ENCODE measurements at places on chromosomes 5 and 9.

- no peak for DNase-seq
These were observed 279.1 kb downstream of the MCTP1 start for GRCh38 chr5:95005811-95006210.

- DNase-seq: no peak
These were observed 1.8 kb downstream of the MRPL36 start for GRCh38 chr5:1797855-1798254.

GRCh38 chr5:2912741-2913140, 161.3 kb upstream of the IRX2 start:
- no peak for DNase-seq

- no peak for DNase-seq
These were observed 75.1 kb upstream of the RANBP6 start for GRCh38 chr9:6090277-6091210.

DNA sequence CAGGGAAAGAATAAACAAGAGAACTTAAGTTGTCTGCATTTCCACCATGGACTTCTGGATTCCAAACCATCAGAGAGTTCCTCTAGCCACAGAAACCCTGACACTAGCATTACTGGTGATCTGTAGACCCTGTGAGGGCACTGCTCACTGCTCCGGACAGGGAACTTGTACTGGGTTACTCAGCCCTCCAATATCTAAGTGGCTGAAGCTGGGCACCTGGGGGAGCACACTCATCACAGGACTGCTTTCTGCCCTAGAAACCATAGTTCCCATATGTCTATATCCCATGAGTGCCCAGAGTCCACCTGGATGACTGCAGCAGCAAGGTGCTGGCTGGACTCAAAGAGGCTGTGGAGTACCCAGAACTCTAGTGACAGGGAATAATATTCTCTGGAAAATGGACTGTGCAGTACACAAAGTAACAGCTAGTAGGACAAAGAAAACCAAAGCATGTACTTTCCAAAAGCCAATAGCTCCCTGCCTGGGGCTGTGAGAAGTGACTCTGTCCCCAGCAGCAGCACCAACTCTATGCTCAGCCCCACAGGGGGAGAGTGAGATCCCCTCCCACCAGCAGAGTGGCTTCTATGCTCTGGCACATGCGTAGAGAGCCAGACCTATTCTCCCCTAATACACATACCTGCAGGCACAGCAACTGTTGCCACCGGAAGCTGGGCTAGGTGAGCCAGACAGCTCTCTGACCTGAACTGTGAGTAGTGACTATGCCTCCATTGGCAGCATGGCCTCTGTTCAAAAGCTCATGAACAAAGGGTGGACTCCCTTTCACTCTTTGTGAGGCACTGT, 472.9 kb upstream of the FTMT start:
- no peak for DNase-seq

- DNase-seq: no peak
These were observed 129.1 kb upstream of the SPRY4 start for GRCh38 chr5:142453932-142454331.

GRCh38 chr5:179284751-179285631, 60.3 kb downstream of the ADAMTS2 start:
- no peak for DNase-seq

GRCh38 chr5:96742538-96742937, 65.2 kb downstream of the ERAP1 start:
- no peak for DNase-seq

DNA sequence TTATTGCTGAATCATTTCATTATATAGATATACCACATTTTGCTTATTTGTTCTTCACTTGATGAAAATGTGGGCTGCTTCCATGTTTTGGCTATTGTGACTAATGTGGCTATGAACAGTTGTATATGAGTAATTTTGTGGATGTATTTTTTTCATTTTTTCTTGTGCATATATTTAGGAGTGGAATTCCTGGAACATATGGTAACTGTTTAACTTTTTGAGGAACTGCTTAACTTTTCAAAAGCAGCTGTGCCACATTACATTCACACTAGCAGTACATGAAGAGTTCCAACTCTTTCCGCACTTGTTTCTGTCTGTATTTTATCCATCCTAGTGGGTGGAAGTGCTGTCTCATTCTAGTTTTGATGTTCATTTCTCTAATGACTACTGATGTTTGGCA, 67.8 kb downstream of the JAK2 start:
- DNase-seq: no peak

DNA sequence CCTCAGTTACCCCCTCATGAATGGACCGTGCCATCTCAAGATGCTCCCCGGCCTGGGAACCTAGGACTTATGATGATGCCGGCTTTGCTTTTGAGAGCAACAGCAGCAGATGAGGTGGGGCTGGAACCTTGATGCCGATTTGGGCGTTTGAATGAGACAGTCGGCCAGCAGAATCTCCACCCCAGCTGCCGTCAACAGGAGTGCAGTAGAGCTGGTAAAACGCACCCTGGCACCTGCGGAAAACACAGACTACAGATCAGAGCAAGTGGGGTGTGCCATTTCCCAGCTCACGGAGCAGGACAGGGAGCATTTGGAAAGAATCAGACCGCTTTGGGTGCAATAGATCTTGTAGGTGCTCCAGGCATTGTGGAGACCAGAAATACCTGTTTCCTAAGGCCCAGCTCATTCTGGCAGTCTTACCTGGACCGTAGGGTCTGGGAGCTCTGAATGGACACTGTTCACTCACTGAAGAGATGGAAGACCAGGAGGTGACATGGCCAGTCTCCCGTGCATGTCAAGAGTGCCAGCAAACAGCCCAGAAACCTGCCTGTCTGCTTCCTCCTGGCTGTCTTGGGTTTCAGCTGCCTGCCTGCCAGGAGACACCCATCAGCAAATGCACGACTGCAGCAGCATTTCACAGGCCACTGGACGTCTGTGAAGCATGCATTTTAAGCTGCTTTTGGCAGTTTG, 317.7 kb upstream of the IRX4 start:
- DNase-seq: no peak

GRCh38 chr5:111859533-111860270, 102.7 kb upstream of the NREP start:
- DNase-seq: no peak

GRCh38 chr5:111235635-111236034, 11.5 kb downstream of the CAMK4 start:
- DNase-seq: no peak

DNA sequence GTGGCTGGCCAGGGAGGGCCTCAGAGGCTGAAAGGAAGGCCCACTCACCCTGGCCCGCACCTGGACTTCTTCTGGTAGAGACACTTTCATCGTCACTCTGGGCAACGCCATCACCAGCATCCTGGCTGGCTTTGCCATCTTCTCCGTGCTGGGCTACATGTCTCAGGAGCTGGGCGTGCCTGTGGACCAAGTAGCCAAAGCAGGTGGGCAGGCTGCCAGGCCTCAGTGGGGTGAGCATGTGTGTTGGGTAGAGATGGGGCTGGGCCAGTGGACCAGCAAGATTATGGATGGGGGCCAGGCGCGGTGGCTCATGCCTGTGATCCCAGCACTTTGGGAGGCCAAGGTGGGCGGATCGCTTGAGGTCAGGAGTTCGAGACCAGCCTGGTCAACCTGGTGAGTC, 12.6 kb downstream of the SLC6A7 start:
- no peak for DNase-seq

DNA sequence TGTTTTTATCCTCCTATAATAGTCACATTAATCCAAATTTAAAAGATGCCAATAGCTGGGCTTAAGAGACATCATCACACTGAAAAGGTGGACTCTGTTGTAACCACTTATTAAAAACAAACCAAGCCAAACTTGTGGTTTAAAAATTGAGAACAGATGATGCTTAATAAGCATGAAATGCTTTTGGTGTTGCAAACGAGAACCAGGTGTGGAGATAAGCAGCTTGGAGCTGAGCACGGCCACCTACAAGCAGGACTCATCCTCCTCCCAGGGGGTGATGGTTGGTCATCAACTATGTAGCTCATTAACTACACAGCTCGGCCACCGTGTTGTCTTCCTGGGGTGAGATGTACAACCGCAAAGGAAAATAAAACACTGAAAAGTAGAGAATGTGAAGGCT, 154.4 kb downstream of the NPR3 start:
- DNase-seq: no peak

DNA sequence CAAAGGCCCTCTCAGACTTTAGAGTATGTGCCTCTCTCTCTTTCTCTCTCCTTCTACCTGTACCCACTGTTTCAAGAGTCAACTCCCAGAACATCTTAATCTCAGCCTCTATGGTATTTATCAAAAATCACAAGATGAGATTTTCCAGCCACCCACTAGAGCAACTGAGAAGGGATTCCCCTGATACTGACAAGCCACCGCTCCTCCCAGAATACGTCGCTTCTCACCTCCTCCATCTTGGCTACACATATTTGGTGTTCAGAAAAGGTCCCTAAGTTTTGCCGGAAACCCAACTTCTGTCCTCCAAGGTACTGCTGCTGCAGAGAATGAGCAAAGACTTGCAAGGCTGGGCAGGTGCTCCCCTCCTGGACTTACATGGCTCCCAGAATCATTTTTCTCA, 6.1 kb downstream of the GARIN3 start:
- no peak for DNase-seq

DNA sequence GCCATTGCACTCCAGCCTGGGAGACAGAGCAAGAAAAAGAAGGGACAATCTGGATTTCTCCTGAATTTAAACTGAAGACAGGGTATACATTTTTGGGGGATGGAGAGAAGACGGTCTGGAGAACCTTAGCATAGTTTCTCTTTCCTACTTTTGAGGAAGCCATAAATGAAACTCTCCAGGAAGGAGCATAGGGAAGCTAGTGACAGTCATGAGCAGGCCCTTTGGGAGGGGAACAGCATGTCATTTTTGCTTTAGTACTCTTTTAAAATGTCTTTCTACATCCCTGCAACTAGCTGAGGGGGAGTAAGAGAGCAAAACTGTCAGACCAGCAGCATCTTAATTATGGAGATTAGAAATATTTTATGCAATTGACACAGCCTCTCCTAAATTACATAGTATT, 8.2 kb upstream of the SLC44A1 start:
- DNase-seq: no peak

- no peak for DNase-seq
These were observed 6.0 kb downstream of the CDX1 start for GRCh38 chr5:150172556-150172955.

DNA sequence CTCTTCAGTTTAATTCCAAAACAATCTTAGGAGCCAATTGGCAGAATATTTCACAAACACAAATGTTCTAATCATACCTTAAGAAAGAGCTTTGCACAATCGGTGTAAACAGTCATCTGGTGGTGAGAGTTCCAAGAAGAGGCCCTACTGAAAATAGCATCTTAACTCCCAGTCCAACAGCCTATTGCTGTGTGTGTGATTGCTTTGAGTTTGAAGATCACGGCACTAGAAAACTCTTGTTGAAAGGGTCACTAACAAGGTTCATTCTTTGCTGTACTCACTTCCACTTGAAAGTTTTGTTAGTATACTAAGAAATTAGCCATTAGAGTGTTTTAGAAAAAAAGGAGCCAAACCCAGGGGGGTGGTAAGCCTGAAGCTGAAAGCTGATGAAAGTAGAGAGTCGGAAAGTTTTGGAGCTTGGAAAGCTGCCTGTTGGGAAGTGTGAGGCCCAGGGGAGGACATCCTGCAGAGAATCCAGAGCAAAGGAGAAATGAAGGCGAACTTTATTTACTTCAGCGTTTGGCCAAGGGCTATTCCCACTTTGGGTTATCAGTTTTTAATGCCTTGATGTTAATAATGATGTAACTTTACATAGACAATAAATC, 180.3 kb upstream of the GHR start:
- no peak for DNase-seq

GRCh38 chr9:127022913-127023660, 99.3 kb downstream of the ANGPTL2 start:
- DNase-seq: no peak

DNA sequence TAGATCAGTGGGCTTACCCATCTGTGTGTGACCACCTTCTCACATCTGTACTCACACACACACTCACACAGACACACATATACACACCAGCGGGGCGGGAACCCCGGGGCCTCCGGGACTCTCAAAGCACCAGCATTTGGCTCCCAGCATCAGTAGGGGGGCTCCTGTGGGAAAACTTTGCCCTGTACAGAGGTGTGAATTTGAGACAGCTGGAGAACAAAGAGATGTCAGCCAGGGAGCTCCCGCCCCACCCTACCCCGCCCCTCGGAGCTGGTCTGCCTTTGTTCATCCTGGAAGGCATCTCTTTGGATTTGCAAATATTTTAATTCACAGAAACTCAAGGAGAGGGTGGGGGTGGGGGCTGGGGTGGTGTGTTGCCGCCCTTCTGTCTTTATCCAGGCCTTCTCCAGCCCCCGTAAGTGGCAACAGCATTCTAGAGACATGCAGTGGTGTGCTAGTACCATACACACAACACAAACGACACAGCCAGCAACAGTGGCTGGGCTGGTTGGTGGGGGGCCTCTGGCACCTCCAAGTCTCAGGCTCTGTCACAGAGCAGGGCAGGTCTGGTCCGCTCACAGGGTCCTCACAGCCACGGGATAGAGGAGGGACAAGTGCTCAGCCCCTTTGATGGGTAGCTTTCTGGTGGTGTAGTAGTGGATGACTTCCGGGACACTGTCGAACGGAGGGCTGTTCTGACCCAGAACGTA, 15.5 kb upstream of the SLC25A51 start:
- no peak for DNase-seq

DNA sequence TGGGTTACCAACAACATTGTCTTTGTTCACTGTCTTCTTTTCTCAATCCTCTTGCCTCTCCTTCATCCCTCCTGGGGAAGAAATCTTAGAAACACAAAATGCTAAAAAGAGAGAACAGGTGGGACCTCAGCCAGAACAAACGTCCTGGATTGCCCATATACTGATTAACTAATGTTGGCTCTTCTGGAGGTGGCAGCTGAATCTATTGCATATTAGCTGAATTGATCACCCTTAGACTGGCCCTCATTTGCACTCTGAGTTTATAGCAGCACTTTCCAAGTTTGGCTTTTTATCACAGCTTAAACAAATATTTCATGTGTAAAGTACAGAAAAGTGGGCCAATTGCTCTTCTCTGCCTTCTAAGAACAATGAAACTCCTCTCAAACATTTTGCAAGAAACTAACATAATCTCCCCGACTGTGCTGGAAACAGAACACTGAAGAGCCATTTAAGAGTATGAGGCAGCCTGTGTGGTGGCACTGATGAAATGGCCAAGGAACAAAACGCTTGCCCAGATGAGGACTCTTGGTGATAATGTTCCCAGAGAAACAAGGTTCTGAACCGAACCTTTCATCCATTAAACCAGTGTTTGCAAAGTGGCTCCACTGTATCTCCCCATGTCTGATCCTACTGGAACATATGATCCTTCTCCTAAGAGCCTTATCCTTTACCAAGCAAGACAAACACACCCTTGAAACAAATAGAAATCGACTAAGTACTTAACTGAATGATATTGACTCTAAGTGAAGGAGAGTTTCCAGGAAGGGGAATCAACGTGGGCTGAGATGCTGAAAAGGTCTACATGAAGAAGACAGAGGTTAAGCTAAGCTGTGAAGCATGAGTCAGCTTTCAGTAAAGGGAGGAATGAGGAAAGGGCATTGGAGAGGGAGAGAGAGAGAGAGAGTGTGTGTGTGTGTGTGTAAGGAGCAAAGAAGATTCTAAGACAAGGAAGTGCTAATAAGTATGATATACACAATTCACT, 83.2 kb upstream of the LIFR start:
- DNase-seq: no peak

DNA sequence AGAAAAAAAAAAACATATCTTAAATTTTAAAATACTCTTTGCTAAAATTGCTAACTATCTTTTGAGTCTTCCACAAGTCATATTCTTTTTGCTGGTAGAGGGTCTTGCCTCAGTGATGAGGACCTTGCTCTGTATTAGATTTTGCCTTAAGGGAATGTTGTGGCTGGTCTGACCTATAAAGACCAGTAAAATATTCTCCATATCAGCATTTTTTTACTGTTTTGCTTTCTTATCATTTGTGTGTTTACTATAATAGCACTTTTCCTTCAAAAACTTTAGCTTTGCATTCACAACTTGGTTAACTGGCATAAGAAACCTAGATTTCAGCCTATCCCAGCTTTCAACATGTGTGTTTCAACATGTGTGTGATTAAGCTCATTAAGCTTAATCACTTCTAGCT, 224.7 kb upstream of the CDH18 start:
- DNase-seq: no peak
